ENCODE measurements at places on chromosomes 12 and 14. TPM values are rescaled to one million over a fixed set of nuclear protein-coding genes. Genes with fewer than 3 reads are reported as not detected.

Gene PLEKHD1
- not detected for total RNA-seq

DNA sequence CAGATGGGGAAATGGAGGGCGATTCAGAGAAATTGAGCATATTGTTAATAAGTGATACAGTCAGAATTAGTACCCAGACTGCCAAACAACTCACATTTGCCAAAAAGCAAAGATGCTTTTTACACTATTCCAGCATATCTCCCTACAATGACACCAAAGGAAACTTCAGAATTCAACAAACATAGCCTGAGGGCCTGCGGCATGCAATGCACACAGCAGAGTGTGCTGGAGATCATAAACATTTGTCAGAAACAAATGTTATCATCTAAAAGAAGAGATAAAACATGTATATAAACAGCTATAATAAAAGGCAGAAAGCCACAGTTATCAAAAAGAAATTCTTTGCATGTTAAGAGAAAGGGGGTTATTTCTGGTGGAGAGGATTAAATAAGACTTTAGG is 20.1 kb upstream of the GARIN6 start:
- no peak for DNase-seq
- H3K27me3 ChIP-seq, result no peaks in the 10 kb centered on the region
- H3K36me3 ChIP-seq, result no peaks in the 10 kb centered on the region

- no peak overlapping the region for H3K27ac ChIP-seq
- no peak overlapping the region for H3K4me3 ChIP-seq
- H3K27me3 ChIP-seq, result peaks cover 4% of the 10 kb centered on the region
- H3K4me1 ChIP-seq, result no peaks in the 10 kb centered on the region
- no peak for DNase-seq
Observed at GRCh38 chr14:95946867-95947266, 70.2 kb downstream of the TUNAR start.

DNA sequence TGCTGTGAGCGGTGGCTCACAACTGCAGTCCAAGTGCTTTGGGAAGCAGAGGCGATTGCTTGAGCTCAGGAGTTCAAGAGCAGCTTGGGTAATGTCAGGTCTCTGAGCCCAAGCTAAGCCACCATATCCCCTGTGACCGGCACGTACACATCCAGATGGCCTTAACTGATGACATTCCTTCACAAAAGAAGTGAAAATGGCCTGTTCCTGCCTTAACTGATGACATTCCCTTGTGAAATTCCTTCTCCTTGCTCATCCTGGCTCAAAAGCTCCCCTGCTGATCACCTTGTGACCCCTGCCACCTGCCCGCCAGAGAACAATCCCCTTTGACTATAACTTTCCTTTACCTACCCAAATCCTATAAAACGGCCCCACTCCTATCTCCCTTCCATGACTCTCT is 48.6 kb downstream of the SLC25A47 start:
- H3K4me3 ChIP-seq, result peak overlapping the region; percentile 23
- peak overlapping the region; percentile 13 for H3K27ac ChIP-seq
- H3K4me1 ChIP-seq, result peaks cover 60% of the 10 kb centered on the region
- H3K27me3 ChIP-seq, result no peaks in the 10 kb centered on the region
- H3K36me3 ChIP-seq, result peaks cover 79% of the 10 kb centered on the region

Gene MAP3K9
- total RNA-seq, result 5.5 TPM
